Upper lobe of right lung (tissue), 1 donor: ENCODE measurements at places on chromosomes 16 and 17. TPM values are rescaled to one million over a fixed set of nuclear protein-coding genes. Genes with fewer than 3 reads are reported as not detected.

DNA sequence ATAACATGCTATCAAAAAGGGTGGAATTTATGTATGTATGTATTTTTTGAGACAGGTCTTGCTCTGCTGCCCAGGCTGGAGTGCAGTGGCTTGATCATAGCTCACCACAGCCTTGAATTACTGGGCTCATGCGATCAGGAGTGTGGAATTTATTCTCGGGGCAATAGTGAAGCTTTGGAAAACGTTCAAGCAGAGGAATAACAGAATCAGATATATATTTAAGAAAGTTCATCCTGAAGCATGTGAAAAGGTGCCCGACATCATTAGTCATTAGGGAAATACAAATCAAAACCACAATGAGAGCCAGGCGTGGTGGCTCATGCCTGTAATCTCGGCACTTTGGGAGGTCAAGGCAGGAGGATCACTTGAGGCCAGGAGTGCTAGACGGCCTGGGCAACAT is 7.7 kb upstream of the ITGAE start:
- DNase-seq = no peak

The LITAFD gene
- not detected for total RNA-seq

GRCh38 chr16:47995354-47995753 is 160.4 kb downstream of the ABCC12 start:
- DNase-seq = no peak

The ERAL1 gene
- total RNA-seq = 24.4 TPM

- peak; percentile 70 for DNase-seq
Observed at GRCh38 chr16:31141489-31142108, 6.1 kb upstream of the PRSS8 start.

DNA sequence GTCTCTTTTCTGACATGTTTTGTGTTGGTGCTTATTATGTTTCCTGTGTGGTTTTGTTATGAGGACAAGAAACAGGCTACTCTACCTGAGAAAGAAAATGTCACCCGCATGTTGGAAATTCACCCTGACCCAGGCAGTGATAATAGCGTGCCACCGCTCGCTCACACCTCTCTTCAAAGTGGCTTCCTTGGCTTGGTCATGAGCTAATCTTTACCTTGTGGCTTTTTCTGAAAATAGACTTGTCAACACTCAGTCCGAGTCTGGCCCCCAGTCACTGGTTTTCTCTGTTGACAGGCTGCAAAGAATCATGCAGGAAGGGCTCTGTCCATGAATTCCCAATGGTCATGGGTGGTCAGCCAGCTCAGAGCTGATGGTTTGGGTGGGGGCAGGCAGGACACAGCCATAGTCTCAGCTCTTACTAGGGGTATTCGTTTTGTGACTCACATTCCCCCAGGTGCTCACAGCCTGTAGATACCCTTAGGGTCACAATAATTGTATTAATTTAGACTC is 121.3 kb upstream of the CACNG5 start:
- no peak for DNase-seq
